ENCODE measurements at places on chromosomes 16 and 17.

- no peak for DNase-seq
Measured at GRCh38 chr16:85586380-85587104, 26.6 kb upstream of the GSE1 start.

DNA sequence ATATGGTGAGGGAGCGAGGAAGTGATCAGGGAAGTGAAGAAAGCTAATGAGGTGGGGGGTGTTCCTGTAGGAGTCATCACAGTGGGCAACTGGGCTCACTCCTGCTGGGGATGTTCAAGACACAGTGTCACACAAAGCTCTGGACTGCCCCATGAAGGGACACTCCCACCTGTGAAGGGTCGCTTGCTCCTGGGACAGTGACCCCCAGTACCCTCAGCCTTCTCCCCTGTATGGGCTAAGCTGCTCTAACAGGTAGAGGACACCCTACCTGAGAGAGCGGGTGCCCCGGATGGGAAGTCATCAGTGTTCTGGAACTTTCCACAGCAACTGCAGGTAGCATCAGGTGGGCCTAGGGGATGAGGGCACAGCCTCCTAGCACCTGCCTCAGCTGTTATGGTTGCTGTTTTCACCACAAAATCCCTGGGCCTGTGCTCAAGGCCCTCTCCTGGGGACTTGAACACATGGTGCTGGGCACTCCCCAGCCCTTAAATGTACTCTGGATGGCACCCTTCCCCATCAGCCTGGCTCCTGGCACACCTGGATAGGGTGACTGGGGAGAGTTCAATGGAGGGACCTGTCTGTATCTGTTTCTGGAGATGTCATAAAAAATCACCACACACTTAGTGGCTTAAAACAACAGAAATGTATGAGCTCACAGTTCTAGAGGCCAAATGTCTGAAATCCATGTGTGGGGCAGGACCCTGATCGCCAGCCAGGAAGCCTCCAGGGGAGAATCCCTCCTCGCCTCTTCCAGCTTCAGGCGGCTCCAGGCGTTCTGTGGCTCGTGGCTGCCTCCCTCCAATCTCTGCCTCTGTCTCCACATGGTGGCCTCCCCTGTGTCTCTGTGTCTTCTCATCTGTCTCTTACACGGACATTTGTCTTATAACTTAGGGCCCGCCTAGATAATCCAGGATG lies 104.0 kb upstream of the CDH5 start:
- peak; percentile 31 for DNase-seq

DNA sequence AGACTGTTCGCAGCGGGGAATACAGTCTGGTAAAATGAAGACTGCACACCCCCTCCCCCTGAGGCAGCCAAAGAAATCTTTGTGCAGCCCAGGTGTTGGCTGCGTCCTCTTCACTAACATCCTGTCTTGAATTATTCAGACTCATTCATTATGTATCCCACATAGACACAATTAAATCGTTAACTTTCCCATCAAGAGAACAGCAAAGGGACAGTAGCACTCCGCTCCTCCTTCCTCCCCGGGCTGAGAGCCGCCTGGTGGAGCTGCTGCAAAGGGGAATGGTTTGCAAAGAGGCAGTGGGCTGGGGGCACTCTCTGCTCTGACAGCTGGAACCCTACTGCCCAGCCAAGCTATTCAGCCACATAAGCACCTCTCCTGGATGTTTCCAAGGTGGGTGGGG lies 290.0 kb upstream of the SOX9 start:
- DNase-seq = peak; percentile 86

DNA sequence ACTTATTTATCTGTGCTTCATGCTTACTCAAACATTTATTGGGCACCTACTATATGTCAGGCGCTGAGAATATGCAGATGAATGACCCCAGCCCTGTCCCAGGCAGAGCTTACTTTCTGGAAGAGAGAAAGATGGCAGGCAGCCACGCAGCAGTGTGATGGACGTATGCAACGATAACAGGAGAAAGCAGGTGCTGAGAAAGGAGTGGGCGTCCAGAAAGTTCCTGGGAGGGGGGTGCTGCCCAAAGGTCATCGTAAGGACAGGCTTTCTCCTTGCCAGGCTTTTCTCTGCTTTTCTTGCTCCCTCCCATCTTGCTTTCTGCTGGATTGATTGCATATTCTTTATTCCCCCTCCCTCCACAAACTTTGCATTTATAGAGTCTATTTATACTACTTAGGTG lies 124.5 kb downstream of the GAS7 start:
- no peak for DNase-seq

DNA sequence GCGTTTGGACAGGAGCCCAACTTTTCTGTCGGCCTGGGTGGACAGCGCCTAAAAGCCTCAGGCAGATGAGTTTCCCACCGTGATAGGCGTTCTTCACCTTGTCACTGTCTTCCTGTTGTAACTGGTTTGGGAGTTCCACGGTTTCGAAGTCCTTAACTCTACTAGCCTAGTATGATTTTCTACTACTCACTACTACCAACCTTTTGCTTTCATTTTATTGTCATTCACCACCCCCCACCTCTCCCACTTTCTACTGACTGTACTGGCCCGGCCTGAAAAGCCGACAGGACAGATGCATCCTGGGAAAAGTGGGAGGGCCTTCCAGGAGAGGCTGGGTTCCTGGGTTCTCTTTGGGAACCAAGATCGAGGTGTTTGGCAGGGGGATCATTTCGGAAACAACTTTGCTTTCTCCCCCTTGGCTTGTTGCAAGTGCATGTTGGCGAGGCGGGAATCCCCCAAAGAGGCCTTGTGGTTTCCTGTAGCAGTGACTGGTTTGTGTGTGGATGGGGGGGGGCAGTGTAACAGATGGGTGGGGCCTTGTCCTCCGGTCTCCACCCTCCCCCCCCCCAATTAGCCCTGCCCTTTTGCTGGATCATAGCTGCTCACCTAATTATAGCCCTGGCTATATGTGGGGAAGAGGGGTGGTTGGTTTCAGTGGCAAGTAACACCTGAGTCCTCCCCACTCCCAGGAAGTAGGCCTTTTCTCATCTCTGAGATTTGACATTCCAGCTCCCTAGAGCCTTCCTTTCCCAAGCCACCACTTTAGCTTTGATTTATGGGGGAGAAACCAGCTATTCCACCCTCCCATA lies 1.4 kb downstream of the EIF5A start:
- DNase-seq = peak; percentile 92

DNA sequence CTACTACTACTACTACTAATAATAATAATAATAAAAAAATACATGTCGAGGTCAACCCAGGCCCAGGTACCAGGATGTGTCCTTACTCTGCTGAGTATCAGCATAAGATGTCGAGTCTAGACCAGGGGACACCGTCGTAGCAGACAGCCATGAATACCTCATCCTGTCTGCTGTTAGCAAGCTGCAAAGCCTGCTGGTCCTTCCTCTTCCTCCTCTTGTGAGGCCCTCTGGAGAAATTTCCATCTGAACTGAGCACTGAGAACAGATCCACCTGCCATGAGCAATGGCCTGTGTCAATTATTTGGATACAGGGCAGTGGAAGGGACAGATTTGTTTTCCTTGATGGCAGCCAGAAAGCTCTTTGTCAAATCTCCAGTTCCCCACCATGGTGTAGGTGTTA lies 168.5 kb downstream of the XYLT1 start:
- no peak for DNase-seq

- no peak for DNase-seq
Measured at GRCh38 chr17:40794466-40794865, 5.3 kb downstream of the KRT28 start.

GRCh38 chr16:68071518-68071901 lies 13.7 kb upstream of the NFATC3 start:
- no peak for DNase-seq

GRCh38 chr16:86598607-86599565 lies 20.5 kb downstream of the FOXL1 start:
- DNase-seq = no peak

DNA sequence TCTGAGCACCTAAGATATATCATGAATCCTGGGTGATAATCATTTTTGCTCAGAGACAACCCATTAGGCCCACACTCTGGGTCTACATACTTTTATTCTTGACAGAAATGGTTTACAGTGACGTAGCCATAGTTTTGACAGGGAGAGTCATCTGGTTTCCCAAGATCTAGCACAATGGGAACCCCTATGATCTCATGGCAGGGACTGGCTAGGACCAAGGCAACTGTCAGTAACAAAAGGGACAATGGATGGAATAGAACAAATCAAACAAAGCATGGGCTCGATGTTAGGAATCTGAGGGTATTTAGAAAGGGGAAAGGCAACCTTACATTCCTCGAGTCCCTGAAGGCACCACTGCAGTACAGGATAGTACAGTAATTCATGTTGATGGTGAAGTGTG lies 20.5 kb downstream of the CFAP97D1 start:
- no peak for DNase-seq

DNA sequence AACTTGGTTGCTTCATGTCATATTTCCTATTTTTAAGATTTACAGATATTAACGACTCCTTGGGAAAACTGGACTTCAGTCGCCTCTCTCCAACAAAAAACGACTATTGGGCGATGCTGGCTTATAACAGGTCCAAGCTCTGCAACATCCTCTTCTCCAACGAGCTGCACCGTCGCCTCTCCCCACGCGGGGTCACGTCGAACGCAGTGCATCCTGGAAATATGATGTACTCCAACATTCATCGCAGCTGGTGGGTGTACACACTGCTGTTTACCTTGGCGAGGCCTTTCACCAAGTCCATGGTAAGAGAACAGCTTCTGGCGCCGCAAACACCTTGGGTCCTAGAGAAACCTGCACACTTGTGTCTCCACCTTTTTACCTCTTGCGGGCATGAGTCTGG lies 333.0 kb downstream of the WWOX start:
- DNase-seq = no peak

- no peak for DNase-seq
Measured at GRCh38 chr17:51032850-51033249, 87.8 kb downstream of the SPAG9 start.

- no peak for DNase-seq
Measured at GRCh38 chr16:87723226-87723623, 42.6 kb downstream of the KLHDC4 start.

DNA sequence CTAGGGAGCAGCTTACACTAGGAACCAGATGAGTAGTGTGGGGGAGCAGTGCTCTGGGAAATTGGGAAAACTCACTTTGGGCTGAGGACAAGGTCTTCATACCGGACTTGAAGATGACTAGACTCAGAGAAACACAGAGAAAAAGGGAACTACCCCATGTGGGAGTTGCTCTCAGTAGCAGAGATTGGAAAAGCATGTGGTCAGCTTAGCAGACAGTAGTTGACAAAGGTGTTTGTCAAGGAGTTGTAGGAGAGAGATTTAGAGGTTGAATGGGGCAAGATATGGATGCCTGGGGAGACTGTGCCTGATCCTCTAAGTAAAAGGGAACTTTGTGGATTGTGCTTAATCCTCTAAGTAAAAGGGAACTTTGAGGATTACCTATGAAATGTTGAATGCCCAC lies 194.5 kb upstream of the COX10 start:
- no peak for DNase-seq

DNA sequence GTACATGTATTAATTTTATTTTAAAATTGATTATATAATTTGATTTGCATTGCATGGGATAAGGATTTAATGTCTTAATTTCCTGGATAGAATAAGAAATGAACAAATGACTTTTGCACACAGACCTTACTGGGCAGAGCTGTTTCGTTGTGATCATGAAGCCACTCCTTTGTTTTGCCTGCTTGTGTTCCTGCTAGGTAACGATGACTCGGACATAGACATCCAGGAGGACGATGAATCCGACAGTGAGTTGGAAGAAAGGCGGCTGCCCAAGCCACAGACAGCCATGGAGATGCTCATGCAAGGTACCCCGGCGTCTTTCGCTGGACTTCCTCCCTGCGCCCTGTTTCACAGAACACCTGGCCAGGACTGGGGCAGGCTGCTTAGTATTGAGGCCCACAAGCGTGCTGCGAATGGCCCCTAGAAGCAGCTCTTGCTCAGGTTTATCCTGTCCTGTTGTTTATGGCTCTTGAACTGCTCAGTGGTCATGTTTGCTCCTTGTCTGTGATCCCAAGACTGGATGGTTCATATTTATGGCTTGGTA lies 29.6 kb downstream of the CLUAP1 start:
- DNase-seq = no peak

- no peak for DNase-seq
Measured at GRCh38 chr17:37830151-37830993, 85.5 kb upstream of the HNF1B start.

- DNase-seq = peak; percentile 97
Measured at GRCh38 chr17:62627219-62627903, at the start of gene MRC2. TSS of gene MRC2 (plus strand) at chr17:62627670. CDS start at chr17:62627803, 133 bp downstream.

DNA sequence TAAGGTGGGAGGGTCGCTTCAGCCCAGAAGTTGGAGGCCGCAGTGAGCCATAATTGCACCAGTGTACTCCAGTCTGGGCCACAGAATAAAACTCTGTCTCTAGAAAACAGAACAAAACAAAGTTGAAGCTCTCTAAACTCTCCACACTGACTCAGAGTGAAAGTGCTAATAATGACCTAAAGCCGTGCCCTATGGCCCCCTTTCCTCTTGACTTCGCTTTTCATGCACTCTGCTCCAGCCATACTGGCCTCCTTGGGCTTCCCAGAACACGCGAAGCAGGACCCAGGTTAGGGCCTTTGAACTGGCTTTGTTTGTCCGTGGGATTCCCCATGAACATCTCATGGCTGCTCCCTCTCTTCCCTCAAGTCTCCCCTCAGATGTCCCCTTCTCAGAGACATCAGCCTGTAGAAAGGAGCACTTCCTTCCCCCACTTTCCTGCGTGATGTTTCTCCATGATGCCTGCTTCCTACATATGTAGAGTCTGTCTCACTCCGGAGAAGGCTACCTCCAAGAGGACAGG lies 18.6 kb upstream of the SPN start:
- no peak for DNase-seq

DNA sequence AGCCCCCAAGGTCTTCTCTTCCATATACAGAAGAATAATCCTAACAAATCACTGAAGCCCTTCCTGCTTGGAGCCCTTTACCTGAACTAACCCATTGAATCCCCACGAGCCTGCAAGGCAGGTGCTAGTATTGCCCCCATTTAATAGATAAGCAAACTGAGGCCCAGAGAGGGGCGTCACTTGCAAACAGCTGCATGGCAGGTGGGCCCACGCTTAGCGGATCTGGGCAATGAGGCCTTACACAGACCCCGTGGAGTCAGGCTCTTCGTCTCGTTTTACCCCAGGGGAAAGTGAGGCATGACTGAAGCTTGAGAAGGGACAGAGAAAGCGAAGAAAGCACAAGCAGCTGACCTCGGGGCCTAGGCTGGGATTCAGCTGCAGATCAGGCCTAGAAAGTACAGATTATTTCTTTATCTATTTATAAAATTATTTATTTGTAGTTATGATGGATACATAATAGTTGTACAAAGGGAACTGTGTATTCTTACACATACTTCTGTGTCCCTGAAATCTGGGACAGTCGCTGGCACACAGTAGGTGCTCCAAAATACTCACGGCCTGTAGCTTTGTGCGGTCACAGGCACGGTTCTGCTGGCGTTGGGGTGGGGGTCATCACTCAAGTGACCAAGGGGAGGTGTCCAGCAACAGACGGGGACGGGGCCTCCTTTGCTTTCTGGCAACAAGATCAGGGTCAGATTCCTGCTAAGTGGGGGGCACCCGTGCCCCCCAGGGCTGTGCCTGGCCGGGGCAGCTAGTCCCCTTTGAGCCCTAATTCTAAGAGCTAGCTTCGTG lies 223.2 kb upstream of the GSE1 start:
- no peak for DNase-seq

DNA sequence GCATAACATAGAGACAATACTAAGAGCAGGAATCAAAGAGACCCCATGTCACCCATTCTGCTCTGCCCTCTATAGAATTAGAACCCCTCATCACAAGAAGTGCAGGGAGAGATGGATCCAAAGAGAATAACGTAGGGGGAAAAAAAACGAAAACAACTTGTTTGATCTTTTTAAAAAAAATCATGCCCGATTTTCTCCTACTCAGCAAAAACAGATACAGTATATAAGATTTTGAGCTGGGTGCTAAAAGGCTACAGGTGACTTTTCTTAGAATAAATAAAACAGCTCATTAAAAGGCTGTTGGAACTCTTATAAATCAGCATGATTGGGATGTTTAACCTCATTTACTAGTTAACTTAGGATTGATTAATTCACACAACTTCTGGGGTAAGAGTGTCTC lies 17.4 kb downstream of the UBN1 start:
- DNase-seq = no peak
